ENCODE measurements at places on chromosomes 16 and 17.

DNA sequence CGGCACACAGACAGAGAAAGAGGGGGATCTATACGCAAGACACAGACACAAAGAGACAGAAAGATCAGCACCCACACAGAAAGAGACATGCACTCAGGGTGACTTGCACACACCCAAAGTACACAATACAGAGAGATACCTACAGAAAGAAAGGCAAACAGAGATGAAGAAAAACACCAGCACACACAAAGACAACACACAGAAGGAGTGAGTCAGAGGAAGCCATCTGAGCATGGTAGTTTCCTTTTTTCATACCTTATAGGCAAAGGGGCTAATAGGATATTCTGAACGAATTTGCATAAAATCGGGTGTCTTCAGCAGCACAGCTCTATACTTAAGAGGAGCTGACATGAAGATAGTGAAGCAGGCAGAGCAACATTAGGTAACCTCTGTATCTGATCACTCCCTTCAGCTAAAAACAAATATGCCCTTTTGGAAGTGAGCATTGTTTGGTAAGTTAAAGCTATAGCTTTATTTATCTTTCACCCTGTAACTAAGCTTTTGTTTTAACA lies 198.6 kb downstream of the AATF start:
- DNase-seq = no peak

DNA sequence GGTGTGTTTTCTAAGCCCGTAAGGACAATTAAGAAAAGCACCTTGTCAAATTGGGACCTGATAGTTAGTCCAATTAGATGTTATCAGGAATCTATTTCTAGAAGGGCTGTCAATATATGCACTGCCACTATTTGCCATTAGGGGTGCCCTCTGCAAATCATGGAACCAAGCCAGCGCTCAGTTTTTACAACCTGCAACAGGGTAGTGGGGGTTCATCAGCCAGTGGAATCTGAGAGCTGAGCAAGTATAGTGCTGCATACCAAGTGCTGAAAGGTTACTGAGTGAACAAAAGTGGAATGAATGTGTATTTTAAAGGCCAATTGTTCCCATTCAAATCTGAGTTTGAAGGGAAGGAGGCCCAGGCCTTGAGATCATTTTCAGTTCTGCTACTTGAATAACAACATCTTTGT lies 10.4 kb downstream of the PRR11 start:
- peak; percentile 29 for DNase-seq

GRCh38 chr16:49437344-49437743 lies 63.7 kb downstream of the C16orf78 start:
- DNase-seq = no peak

- DNase-seq = no peak
Measured at GRCh38 chr17:69557339-69557738, 142.8 kb downstream of the MAP2K6 start.

DNA sequence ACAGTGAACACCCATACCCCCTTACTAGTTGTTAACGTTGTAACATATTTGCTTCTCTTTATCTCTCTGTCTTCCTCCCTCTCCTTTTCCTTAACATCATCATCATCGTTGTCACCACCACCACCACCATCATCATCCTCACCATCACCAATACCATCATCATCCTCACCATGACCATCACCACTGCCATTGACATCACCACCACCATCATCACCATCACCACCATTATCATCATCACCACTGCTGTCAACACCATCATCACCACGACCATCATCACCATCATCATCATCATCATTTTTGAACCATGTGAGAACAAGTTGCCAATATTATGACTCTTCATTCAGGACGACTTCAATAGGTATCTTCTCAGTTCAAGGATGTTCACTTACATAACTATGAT lies 35.5 kb downstream of the SHISA6 start:
- no peak for DNase-seq

DNA sequence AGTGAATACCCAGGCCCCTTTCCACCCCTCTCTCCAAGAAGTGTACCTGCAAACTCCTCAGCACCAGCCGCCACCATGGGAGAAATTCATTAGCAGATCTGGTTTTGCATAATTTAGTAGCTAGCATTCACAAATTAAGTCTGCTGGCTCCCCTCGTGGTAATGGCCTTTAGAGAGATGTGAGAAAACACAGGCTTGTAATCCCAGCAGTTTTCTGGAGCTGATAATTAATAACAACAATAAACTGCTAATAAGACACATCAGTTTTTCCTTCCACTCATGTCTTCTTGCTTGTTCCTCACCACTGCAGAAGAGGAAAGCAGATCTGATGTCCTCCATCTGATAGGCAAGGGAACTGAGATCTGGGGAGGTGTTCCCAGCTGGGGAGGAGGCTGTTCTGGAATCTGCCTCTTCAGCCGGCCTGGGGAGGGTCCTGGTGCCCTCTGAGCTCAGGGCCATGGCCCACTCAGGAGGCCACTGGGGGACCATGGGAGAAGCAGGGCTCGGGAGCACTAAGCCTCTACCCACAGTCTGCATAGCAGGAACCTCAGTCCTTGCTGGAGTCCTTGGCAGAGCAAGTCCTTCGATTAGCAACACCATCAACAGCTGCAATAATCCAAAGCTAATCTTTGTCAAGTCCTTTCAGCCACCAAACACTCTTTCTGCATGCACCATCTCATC lies 74.2 kb upstream of the DNAJA2 start:
- DNase-seq = no peak

DNA sequence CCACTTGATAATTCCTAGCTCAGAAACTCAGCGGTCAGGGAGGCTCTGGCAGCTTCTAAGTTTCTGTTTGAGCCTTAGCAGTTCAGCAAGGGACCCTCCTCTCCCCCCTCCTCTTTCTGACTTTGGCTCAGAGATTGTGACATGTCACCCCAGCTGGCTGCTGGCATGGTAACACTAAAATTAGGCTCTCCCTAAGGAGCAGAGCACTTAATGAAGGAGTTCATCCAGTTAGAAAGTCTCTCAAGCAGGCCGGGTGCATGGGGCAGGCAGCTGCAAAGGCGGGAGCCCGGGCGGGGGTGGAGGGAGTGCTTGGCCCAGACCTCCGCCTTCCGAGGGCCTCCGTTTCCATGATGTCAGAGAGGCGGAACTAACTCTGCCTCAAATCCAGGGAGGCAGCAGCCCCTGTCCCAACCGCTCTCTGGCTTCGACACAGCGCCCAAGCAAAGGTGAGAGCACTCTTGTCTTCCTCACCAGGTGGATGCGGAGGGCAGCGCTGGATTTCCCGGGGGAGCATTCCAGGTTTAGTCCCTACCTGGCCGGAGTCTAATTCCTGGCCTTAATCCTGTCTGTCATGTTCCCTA lies 128.0 kb upstream of the PLCG2 start:
- no peak for DNase-seq

DNA sequence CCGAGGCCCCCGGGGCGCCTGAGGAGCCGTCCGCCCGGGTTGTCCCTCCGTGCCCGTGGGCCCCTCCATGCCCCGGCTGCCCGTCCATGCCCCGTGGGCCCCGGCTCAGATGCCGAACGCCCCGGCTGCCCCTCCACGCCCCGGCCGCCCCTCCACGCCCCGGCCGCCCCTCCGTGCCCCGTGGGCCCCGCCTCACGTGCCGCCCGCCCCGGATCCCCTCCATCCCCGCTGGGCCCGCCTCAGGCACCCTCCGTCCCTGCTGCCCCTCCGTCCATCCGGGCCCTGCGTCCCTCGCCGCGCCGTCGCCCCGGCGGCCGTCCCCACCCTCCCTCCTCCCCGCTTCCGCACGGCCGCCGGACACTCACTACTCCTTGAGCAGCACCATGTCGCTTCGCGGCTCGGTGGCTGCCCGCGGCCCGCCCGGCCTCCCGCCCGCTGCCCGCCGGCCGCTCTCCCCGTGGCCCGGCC lies 382 bp downstream of the PITPNA start:
- no peak for DNase-seq

DNA sequence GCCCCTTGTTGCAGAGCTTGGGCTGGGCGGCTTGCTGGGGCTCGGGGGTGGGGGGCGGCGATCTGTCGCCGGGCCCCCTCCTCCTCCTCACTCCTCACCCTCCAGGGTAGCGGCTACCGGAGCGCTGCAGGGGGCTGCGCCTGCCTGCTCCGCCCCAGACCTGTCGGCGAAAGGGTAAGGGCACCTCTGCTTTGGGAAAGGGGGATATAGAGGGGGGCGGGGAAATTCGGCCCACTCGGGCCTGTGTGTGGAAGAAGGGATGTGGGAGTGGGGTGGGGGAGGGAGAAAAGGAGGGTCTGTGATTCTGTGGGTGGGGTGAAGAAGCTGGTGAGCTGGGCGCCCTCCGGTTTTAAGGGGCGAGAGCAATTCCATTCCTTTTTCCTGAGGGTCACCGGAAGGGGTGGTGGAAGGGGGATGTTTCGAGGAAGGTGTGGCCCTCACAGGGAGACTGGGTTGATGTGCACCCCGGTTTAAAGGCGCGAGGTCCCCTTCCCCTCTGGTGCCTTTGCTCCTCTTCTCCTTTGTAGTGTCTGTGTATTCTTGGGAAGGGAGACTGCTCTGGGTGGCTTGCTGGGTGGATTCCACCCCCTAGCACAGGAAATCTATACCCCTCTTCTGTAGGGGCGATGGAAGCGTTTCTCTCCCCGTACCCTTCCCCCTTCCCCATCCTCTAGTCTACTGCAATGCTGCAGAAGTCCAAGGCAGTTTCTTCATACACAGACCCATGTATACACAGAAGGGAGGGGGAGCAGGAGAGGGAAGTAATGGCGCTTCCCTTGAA lies 878 bp downstream of the TAOK1 start:
- DNase-seq = peak; percentile 29

- no peak for DNase-seq
Measured at GRCh38 chr16:63481060-63481459, 1444.8 kb upstream of the CDH8 start.

GRCh38 chr17:34645594-34645993 lies 66.2 kb downstream of the TMEM132E start:
- no peak for DNase-seq

- no peak for DNase-seq
Measured at GRCh38 chr17:11719856-11720255, 121.6 kb downstream of the DNAH9 start.

DNA sequence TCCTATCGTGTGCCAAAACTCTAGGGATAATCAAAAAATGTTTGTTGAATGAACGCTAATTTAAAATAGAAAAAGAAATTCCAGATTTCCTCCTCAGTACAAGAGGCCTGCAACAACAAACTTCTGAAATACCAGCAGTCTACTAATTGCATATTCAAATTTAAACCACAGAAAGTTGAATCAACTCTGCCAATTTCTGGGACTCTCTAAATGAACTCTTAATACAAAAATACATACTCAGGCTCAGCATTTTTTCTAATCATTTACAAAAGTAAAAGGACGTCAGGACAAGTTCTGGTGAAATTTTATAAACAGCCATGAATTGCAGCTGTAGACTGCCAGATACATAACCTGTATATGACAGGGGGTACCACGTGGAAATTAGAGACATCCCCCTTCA lies 49.0 kb downstream of the KANSL1 start:
- peak; percentile 39 for DNase-seq

DNA sequence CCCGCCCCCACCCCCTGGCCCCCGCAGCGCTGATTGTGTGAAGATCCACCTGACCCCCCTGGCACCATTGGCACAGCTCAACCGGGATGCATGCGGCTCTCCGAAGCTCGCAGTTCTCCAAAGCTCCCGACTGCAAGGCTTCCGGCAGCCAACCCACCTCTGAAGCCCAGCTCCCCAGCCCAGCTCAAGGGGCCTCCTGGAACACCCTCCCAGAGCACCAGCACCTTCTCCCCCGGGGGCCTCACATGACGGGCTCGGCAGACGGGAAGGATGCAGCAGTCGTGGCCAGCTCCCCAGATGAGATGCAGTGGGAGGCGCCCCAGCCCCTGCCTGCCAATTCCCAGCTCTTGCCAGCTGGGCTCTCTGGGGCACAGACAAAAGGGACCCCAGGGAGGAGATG lies 215.3 kb downstream of the ZNF423 start:
- DNase-seq = no peak

GRCh38 chr16:89537549-89537925 lies 22.9 kb upstream of the RPL13 start:
- no peak for DNase-seq

- no peak for DNase-seq
Measured at GRCh38 chr16:3166505-3166886, 21.5 kb upstream of the OR1F1 start.

DNA sequence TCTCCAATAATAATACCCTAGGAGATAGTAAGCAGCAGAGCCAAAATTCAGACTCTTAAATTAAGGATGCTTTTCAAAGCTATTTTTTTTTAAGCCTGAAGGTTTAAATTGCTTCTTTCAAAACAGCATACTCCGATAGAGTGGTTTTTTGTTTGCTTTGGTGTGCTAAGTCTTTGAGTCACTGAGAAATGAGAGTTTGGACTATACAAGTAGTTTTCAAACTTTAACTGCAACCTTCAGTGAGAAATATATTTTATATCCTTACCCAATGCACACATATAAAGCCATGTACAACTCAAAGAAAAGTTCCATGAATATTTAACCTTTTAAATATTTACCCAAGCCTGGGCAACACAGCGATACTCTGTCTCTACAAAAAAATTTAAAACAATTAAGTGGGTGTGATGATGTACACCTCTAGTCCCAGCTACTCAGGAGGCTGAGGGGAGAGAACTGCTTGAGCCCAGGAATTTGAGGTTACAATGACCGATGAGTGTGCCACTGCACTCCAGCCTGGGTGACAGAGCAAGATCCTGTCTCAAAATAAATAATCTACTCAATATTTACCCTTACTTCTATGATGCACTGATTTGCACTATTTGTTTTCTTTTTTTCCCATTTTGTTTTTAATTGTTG lies 19.2 kb downstream of the DCUN1D3 start:
- DNase-seq = no peak

DNA sequence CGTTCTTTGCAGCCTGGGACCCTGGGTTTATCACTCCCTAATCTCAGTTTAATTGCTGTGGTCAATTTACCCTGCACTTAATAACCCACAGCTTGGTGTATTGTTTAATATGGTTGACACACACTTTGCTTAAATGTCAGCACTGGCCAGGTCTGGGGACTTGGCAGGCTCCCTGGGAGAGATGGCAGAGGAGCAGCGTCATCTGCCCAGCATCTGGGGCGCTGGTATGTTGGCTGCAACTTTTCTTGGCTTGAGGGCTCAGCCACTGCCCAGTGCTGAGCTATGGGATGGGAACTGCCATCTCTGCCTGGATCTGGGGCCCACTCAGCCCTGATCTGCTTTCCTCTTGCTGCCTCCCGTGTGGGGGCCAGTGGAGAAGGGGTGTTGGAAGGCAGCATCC lies 115.7 kb upstream of the IRX3 start:
- DNase-seq = no peak

DNA sequence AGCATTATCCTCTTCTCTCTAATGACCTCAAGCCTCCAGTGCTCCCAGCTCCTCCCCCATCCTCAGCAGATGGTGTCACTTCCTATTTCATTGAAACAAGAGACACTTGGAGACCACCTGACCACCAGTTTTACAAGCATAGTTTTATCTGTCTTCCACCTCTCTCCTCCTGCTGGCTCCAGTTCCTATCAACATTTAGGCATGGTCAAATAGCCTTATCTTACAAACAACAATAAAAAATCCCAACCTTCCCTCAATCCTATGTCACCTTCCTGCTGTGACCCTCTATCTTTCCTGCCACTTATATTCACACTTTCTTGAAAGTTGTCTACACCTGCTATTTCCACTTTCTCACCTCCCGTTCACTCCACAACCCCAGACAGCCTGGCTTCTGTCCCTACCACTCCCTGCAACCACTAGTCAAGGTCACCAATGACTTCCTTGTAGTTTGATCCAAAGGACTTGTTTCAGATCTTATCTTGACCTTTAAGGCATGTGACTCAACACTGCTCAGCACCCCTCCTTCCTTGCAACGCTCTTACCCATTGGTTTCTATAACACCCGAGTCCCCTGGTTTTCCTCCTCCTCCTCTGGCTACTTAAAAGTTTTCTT lies 4.3 kb upstream of the NTN1 start:
- no peak for DNase-seq
